ENCODE measurements at places on chromosomes 4 and X.

DNA sequence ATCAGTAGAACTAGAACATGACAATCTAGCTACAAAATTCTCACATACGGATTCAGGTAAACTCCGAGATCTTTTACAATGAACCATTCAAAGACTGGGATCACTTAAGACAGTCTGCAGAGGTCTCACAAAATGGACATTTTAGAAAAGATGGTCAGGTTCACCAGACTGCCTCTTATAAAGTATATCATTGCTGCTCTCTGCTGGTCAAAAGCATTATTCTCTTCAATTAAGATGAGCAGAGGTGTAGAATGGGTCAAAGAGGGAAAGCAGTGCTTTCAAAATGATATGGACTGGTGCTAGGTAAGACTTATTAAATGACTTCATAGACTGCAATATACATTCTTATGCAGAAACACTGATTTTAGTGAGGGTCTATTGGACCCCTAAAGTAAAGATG is 434.7 kb downstream of the PACRGL start:
- no peak for DNase-seq

GRCh38 chr4:15001869-15002658 is at the start of gene CPEB2:
Gene CPEB2 (plus strand): TSS chr4:15002481. CDS start chr4:15002674, 193 bp downstream.
- DNase-seq: peak; percentile 87

- no peak for DNase-seq
These were observed 22.7 kb downstream of the BST1 start for GRCh38 chr4:15725608-15726007.

- DNase-seq: no peak
These were observed 75.0 kb downstream of the MANBA start for GRCh38 chr4:102685768-102686167.

DNA sequence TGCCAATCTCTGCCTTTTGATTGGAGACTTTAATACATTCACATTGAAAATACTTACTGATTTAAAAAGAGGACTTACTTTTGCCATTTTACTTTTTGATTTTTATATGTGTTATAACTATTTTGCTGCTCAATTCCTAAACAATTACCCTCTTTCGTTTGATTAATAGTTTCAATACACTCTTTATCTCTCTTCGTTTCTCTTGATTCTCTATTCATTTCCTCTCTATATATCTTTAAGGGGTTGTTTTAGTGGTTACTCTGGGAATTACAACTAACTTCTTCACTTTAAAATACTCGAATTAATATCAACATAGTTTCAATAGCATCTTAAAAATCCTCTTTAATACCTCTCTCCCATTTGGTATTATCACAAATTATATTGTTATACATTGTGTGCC is 116.6 kb downstream of the PTCHD1 start:
- no peak for DNase-seq

DNA sequence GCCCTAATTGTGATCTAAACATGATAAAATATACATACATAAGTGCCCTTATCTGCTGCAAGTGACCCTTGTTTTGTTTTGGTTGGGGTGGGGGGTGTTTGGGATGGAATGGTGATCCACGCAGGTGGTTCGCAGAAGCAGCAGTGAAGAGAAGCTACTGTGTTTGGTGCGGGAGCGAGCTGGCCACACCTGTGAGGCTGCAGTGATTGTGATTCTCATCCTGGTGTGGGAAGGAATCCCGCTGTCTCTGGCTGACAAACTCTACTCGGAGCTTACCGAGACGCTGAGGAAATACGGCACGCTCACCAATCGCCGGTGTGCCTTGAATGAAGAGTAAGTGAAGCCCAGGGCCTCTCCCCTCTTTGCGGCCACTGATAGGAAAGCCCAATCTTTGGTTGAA is 96.8 kb downstream of the TET2 start:
- DNase-seq: no peak

DNA sequence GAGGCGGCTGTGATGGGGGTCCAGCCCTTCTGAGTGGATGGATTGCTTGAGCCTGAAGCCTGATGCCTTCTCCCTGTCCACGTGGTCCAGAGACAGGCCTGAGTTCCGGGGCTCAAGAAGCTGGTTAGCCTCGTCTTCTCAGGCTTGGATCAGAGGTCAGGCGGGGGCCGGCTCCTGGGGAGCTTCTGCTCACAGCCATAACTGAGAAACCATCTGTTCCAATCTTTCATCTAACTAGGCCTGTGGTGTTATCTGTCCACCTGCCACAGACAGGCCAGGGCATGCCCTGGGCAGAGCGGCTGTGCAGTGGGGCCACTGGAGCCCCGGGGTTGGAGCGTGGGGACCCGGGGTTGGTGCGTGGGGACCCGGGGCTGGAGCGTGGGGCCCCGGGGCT is 63.1 kb downstream of the SORCS2 start:
- no peak for DNase-seq

- DNase-seq: no peak
These were observed 281.9 kb upstream of the MAD2L1 start for GRCh38 chr4:120348521-120348920.
